ENCODE measurements at places on chromosomes 1 and 21.

- DNase-seq: no peak
Measured at GRCh38 chr1:231969076-231969475, 342.5 kb downstream of the DISC1 start.

GRCh38 chr1:1779691-1780597 is 1.7 kb upstream of the NADK start:
- peak; percentile 46 for DNase-seq

DNA sequence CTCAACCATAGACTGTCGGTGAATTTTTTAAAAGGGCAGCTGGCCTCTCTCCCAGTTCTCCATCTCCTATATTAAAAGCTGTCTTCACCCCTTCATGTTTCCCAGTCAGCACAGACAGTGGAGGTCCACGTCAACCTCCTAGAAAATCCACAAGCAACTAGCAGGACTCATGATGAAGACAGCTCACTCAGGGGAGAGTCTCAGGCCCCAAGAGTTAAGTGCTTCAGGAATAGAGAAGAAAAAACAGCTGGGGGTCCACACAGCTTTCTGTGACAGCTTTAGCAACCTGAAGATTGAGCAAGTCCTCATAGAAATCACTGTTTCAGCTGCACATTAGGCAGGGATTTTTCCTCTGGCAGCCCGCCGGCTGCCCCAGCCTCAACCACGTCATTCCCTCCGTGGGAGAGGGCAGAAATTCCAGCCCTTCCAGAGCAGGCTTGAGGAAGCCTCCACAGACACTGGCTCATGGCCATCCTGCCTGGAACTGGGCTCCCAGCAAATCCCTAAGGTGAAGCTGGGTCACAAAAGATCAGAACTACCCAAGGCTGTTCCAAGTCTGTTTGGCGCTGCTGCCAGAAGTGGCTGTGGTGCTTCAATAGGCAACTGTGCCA is 15.2 kb downstream of the GPR161 start:
- DNase-seq: peak; percentile 55

GRCh38 chr1:61078618-61079295 is 3.6 kb upstream of the NFIA start:
- DNase-seq: no peak

DNA sequence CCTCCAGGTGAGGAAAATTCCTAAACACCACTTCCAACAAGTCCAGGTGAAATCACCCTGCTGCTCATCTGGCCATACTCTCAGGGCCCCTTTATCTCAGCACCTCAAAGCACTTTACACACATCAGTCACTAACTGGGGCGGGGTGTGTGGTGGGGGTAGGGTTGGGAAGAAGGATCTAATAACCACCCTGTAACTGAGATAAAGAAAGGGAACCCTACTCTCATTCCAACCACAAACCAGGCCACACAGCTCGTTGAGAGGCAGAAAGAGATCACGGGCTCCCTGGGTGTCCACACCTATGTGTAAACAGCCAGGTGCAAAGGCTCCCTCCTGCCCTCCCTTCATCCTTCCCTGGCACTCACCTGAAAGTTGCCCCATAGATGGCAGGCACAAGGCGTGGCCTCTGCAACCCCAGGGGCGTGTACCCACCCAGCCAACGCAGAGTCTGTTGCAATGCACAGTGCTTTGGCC is 20.4 kb downstream of the GPR161 start:
- DNase-seq: peak; percentile 36

DNA sequence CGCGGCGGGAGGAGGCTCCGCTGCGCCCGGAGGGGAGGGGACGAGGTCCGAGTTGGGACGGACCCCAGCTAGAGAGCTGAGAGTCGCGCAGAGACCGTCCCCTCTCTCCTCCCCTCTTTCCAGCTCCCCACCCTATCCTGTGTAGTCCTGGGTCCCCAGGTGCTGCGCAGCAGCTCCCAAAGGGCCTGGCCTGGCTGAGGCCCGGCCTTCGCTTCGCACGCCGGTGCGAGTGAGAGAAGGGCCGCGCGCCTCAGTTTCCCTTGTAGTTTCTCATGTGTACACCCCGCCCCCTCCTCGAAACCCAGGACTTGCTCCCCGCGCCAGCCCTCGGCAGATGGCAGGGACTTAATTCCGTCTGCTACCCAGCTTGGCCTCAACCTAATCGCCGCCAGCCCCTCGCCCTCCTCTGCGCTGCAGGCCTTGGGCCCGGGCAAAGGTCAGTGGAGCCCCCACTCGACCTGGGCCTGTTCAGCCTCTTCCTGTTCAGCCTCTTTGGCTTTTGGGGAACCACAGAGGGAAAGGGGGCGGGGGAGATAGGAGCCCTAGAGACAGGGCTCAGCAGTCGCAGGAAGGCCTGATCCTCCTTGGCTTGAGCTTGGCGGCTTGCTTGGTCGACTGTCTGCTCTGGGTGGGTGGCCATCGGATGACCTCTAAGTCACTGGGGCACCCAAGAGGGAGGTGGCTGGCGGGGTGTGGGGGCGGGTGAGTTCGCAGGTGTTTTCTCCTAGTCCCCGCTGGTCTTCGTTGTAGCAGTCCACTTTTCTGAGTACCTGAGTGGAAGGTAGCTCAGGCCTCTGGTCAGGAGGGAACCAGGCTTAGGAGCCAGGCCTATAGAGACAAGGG is 1.0 kb downstream of the ZNF687 start:
- DNase-seq: peak; percentile 35

GRCh38 chr1:229093609-229094336 is 177.1 kb upstream of the RAB4A start:
- DNase-seq: peak; percentile 76

- DNase-seq: no peak
Measured at GRCh38 chr1:27627061-27627460, 7.9 kb downstream of the FGR start.

- peak; percentile 20 for DNase-seq
Measured at GRCh38 chr1:58206749-58207148, 339.8 kb downstream of the OMA1 start.

GRCh38 chr1:43691871-43692815 is 15.2 kb upstream of the ST3GAL3 start:
- DNase-seq: no peak

DNA sequence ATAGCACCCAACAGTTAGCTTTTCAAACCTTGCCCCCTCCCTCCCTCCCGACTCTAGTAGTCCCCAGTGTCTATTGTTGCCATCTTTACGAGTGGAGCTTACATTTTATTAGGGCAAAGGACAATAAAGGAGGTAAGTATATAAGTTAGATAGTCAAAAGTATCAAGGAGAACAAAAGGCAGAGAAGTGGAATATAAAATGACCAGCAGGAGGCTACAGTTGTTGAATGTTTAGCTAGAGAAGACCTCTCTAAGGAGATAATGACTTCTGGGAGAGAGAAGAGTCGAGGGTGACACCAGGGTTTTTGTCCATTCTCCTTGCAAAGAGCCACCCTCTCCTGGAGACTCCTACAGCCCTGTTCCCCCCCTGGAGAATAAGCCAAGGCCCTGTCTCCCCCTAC is 48.7 kb downstream of the SYT6 start:
- DNase-seq: no peak

DNA sequence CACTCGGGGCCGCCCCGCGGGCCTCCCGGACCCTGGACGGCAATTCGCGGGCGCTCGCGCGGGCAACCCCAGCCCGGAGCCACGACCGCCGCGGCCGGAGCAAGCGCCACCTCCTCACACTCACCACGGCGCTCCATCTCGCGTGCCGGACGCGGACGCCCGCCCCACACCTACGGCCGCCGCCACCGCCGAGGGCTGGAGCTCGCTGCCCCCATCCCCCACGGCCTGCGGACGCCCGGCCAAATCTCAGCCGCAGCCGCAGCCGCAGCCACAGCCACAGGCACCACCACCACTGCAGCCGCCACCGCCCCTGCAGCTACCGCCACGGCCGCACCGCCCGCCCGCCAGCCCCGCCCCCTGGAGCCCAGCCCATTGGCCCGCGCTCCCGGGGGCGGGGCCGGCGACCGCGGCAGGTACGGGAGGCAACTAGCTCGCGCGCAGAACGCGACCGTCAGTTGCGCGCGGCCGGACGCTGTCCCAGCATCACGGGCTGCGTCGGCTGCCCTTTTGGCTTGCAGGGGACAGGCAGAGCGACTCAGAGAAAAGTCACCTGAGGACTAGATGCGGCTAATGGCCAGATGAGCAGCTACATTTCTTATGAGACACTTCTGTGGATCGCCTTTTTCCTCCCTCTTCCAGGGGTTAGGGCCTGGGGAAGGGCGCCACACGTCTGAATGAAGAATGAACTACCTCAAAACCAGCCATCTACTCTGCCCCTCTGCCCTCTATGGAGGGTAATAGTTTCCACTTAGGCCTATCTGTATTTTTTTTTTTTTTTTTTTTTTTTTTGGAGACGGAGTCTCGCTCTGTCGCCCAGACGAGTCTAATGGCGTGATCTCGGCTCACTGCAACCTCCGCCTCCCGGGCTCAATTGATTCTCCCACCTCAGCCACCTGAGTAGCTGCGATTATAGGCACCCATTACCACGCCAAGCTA is at the start of gene ARHGAP29:
Gene ARHGAP29, minus strand, starts transcription at position 294 of the 936 bp plus-strand sequence. CDS start 5,973 bp downstream, outside the sequence.
- peak; percentile 83 for DNase-seq

DNA sequence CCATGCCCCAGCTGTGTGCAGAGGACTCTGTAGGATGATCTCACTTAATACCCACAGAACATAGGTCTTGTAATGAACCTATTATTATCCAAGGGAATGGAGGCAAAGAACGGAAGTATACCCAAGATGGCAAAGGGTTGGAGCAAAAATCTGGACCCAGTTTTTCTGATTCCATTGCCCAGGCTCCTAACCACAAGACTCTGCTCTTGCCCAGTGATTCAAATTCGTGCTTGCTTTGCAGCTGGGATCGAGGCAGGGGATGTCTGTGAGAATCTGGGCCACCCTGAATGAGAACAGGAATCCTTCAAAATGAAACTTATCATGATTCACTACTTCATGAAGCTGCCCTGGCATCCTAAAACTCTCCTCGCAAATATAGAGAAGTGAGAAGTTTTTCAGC is 97.5 kb upstream of the KCNJ6 start:
- no peak for DNase-seq

DNA sequence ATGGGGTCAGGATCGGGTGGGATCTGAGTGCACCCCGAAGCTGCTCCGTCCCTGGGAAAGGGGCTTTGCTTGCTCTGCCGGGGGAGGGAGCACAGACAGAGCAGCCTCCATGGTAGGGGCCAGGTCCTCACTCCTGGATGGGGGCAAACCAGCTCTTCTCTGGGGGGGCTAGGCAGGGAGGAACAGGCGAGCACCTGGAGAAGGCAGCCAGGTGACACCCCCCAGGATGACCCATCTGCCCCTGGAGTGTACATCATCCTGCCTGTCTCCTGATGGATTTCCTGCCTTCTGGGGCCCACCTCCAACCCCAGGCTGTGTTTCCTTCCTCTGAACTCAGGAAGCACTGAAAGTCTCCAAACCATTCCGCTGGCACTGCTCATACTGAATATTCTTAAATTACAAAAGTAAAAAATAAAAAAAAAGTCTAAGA is 248.0 kb downstream of the RHOU start:
- DNase-seq: no peak

DNA sequence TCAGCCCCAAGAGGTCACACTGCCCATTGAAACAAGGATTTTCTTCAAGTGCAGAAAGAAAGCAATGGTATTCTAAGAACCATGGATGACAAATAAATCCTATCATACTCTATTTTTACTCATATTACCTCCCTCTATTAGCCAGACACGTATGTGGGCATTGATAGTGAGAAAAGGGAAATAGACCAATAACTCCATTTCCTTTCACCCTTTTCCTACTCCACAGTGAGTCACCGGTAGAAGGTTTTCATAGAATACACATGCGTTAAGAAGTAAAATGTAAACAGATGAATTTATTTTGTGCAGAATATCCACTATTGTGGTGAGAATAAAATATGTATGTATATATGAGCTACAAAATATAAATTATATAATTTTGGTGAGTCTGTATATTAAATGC is 568.9 kb upstream of the ADGRL4 start:
- no peak for DNase-seq
